ENCODE measurements at places on chromosomes 2 and 18. TPM values are rescaled to one million over a fixed set of nuclear protein-coding genes. Genes with fewer than 3 reads are reported as not detected.

The ACMSD gene
- total RNA-seq, result not detected

The PEX13 gene
- 28.1 TPM for total RNA-seq

The AGXT gene
- total RNA-seq, result not detected

DNA sequence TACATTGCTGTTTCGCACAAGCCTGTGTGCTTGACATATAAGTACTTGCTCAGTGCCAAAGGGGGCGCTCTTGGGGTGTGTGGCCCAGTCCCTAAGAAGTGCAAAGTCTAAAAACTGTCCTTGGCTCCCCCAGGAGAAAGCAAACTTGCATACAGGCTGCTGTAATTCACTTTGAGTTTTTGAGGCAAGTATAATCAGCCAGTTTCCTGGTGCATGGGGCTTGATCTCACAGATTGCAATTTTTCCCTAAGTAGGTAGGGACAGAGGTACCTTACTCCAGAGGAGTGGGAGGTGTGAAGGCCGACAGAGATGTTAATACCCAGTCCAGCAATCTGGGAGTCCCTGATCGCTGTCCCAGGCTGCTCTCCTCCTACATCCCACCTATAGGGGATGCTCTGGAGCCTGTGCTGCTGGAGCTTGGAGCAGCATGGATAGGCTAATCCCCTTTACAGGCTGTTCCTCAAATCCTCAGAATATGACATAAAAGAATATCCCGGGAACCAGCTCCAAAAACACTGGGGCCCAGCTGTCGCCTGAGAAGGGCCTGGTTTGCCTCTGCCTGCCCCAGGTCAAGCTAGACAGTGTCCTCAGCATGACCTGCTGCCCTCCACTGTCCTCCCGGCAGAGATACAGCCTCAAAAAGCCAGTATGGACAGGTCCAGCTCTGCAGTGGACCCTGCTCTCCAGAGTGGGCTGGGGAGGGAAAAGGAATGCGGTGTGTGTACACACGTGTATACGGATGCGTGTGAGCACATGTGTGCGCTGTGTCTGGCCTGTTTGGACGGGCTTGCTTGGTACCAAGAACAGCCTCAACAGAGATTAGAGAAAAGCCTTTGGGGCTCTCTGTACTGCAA is 136.5 kb upstream of the HAAO start:
- peak; percentile 43 for DNase-seq

- no peak for DNase-seq
These were observed 9.9 kb upstream of the GYPC start for GRCh38 chr2:126646026-126646425.

DNA sequence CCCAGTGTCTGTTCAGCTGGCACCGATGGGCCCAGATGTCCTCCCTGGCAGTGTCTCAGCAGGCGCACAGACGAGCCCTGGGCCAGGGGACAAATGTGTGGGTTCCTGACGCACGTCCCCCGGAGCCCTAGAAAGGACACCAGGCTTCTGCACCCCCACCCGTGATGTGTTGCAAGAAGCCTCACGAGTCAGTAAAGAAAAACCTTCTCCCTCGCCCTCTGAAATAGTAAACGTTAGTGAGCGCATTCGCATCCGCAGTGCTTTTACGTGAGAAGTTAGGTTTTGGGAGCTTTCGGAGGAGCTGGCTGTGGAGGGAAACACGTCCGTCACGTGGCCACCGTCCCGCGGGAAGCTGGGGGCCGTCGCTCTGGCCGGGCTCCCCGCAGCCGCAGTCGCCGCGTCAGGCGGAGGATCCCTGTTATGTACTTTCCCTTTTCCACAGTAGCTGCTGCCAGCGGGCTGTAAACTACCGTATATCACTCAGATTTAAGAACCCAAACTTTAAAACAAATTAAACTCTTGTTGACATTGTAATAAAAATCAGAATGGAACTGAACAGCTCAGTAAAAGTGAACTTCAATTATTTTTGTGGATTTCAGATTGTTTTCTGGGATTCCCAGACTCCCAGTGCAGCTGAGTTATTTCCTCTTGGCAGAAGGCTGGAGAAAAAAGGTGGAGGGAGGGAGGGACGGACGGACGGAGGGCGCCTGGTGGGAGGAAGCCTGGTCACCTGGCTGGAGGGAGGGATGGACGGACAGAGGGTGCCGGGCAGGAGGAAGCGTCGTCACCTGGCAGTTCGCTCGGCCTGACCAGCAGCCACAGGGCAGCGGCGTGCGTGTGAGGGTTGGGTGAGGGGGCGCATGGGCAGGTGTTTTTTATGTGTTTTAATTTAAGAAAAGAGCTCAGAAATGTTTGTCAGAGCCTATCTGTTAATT is 112.1 kb downstream of the NFATC1 start:
- DNase-seq, result peak; percentile 38

DNA sequence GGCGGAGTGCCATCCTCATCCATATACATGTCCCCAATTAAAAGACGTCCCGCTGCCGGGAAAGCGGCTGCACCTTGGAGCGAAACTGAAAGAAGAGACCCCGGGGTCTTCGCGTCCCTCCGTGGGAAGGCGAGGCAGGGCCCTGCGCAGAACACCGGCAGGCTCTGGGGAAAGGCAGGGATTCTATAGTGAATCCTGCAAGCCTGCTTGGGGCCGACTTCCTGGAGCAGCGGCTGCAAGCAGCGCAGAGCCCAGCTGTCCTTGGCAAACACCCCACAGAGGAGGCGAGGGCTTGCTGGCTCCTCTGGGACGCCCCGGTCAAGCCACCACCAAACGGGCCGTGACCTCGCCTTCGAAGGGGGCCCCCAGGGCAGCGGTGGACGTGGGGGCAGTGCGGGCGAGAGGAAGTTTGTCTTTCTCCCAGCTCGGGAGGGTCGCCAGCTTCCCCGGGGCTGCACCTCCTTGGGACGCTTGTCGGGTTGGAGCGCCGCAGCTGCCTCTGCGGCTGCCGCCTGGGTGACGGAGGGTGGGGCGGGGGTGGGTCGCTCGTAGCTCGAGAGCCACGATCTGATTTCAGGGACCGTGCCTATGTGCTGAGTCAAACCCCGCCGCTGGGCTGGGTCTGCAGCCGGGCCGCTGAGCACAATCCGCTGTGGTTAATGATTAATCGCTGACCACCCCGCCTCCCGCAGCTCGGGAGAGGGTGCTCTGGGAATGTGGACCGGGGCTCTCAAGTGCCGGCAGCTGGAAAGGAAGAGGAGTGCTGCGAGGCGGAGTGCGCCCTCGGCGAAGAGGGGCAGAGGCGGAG is 486 bp upstream of the GPR39 start:
- peak; percentile 99 for DNase-seq
